ENCODE measurements at places on chromosomes 6 and 20. TPM values are rescaled to one million over a fixed set of nuclear protein-coding genes. Genes with fewer than 3 reads are reported as not detected.

GRCh38 chr6:111769365-111770152, 103.7 kb downstream of the FYN start:
- H3K27me3 ChIP-seq = peaks cover 2% of the 10 kb centered on the region
- no peak for DNase-seq
- H3K36me3 ChIP-seq = no peaks in the 10 kb centered on the region
- no peak overlapping the region for H3K27ac ChIP-seq

PAK5 gene
- not detected for total RNA-seq

PTCRA gene
- total RNA-seq = not detected

GRCh38 chr6:11016452-11016851, 27.7 kb downstream of the ELOVL2 start:
- no peak for DNase-seq
- H3K4me3 ChIP-seq = no peak overlapping the region
- no peak overlapping the region for H3K27ac ChIP-seq
- peaks cover 15% of the 10 kb centered on the region for H3K4me1 ChIP-seq
- H3K36me3 ChIP-seq = no peaks in the 10 kb centered on the region

EYA2 gene
- total RNA-seq = 1.9 TPM

All from Panc1 (cell line).